ENCODE measurements at places on chromosomes 2 and 18.

DNA sequence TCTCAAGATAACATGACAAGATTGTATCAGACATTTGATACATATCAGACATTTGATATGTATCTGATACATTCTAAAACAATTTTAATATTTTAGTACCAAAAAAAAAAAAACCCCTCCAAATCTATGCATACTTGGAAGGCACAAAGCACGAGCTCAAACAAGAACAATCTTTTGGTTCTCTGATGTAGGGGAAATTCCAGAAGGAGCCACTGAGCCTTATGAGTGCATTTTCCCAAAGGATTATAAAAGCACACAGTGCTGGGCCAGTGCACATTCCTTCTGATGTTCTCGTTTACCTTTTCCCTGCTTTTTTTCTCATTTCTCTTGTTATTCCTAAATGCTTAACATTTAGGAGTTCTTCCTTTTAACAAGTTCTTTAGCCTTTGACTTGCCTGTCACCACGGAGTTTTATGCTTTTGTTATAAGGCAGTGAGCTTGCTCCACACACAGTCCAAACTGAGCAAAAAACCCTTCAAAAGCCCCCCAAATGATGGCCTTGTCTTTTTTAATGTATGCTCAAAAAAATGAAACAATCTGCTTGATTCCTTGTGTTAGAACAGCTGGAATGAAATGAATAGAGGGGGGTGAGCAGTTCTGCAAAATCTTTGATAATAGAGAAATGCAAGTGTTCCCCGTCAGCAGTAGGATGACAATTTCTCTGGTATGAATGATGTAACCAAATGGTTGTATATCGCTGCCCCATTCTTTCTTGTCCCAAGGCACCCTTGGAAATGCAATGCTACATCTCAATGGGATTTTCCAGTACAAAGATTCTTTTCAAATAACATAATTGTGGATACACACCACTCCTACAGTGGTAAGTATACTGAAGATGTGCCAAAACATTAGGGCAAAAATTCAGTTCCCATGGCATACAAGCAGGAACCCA, 597.2 kb upstream of the ZEB2 start:
- no peak for DNase-seq

DNA sequence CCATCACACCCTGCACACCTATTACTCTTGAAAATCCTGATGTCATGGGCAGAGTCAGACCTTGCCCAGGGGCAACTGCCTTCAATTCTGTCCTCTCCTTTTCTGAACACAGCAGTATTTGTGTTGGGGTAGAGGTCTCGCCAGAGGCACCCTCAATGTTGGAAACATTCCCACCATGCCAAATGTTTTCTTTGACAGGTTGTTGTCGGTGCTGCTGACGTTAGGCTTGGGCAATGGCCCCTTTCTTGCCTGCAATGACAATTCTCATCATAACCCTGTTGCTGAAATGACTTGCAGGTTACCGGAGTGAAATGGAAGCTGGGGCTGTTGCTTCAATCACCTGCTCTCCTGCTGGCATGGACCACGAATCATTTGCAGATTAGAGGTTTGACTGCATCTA, 17.9 kb downstream of the GKN1 start:
- DNase-seq = no peak

- DNase-seq = no peak
These were observed 54.4 kb downstream of the MYO7B start for GRCh38 chr2:127589841-127590240.

DNA sequence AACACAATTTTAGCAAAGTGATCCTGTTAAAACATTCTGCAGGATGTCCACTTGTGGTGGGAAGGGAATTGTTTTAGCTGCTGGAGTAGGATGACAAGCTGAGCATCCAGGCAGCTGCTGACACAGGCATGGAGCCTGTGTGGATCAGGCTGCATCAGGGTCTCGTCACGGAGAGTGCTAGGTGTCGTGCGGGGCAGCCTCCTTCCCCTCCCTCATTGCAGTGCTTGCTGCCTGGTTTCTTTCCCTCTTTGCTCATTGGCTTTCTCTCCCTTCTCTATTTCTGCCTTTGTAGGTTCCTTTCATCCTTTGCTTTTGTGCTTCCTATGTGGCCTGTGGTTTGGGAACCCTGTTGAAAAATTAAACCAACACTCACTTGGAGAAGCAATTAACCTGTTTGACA, 172.9 kb downstream of the TPGS2 start:
- no peak for DNase-seq

- DNase-seq = no peak
These were observed 38.5 kb downstream of the ASAP2 start for GRCh38 chr2:9244985-9245544.

- no peak for DNase-seq
These were observed 39.1 kb upstream of the MAP4K4 start for GRCh38 chr2:101658387-101658786.

GRCh38 chr2:45631319-45631718, 20.2 kb upstream of the PRKCE start:
- DNase-seq = no peak

GRCh38 chr2:110732422-110733413, at the start of gene ACOXL:
Gene ACOXL (plus strand): TSS chr2:110732573. CDS start chr2:110768390, 35,817 bp downstream.
- peak; percentile 21 for DNase-seq

DNA sequence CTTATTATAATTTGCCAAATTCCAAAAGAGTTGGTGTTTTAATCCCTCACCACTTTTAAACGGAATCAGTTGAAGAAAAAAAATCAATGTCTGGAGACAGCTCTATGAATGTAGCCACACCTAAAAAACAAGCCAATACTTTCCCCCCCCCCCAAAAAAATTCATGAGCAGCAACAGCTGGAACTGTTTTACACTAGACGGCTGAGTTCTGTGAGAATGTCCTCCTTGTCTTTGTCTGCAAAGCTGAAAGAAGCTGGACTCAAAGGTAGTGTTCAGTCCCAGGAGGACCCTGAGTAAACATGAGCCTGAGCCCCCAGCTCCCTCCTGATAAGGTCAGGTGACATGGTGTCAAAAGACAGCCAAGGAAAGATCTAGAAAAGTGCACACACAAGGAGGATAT, 68.2 kb downstream of the ZNF521 start:
- DNase-seq = no peak

GRCh38 chr2:240963868-240964703, 34.3 kb upstream of the SNED1 start:
- no peak for DNase-seq

DNA sequence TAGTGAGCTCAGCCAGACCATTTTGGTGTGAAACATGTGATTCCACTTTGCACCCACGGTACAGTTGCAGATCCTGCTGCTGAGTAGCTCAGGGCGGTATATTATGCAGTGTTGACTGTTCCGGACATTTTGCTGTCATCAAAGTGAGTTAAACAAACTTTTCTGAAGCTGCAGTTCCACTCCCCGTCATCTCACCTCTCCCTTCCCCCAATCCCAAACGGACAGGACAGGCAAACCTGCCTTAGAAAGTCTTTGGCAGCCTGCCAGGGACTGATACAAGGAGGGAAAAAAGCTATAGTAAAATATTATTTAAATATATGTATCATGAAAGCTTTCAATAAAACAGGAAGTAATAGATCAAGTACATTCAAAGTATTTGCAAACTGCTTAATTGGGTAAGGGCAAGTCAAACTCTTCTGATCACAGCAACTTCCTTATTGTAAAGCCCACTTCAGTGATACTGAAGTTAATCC, 35.5 kb upstream of the SP5 start:
- no peak for DNase-seq

DNA sequence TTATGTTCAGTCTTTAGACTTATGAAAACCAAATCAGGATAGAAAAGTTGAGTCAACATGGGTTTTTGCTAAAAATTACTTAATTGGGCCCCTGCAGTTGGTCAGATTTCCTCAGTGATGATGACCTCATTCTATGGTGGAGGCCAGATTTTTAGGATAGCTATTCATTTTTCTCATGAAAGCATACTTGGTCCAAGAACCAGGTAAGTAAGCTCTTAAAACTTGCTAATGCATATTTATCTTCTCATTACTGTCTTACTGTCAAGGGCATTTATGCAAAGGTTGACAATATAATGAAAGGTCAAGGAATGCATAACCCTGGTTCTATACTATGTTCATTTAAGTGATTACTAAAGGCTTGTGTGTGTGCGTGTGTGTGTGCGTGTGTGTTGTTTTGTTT, 650.6 kb downstream of the SATB2 start:
- DNase-seq = no peak

GRCh38 chr2:172281648-172282570, 145.5 kb upstream of the ITGA6 start:
- no peak for DNase-seq

GRCh38 chr2:86038291-86039081, 67.2 kb downstream of the POLR1A start:
- DNase-seq = peak; percentile 68

DNA sequence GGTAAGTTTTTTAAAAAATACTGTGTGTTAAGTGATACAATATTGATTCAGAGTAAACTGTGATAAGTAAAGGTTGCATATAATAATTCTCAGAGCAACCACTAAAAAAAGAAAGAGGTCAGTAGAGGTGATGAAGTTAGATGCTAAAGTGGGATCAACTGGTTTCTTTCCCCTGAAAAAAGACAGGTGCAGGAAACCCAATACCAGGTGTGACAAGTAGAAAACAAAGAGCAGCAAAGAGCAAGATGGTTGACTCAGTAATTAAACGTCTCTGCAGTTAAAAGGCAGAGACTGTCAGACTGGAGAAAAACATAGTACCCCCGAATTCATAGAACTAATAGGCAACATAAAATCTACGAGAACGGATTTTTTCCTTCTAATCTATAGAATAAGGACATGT, 128.3 kb downstream of the ATP9B start:
- no peak for DNase-seq

GRCh38 chr2:174340400-174341292, 5.9 kb downstream of the SP9 start:
- no peak for DNase-seq

DNA sequence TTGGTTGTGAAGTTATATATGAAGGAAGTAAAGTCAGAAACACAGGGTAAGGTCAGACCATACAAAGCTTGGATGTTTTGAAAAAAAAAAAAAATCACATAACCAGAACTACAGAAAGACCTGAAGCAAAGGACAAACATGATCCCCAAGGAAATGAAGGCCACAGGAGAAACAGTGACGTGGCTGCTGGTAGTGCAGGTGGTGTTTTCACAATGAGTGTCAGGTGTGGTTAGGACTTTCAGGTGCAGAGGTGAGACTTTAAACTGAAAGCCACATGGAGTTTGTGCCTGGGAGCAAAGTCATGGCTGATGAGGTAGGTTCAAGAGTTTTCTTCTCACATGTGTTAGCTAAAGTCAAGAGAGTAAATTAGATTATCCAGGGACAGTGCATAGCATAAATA, 270.7 kb downstream of the PIEZO2 start:
- DNase-seq = no peak

GRCh38 chr2:66555091-66555490, 120.2 kb downstream of the MEIS1 start:
- no peak for DNase-seq

GRCh38 chr18:35264409-35264808, 23.6 kb downstream of the ZNF397 start:
- no peak for DNase-seq

GRCh38 chr2:207951734-207952470, 73.4 kb downstream of the PLEKHM3 start:
- no peak for DNase-seq

DNA sequence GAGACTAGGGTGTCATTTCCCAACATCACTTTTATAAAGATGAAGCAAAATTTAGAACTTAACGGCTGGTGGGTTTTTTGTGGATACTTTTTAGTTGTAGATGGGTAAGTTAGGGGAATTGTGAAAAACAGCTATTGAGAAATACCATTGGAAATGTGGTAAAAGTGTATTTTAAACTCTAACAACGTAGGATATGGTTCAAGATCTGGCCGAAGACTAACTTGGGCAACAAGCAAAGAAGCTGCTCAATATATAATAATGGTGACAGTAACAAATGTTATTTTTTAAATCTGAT, 1.6 kb downstream of the DNAH7 start:
- DNase-seq = no peak

- no peak for DNase-seq
These were observed 2.7 kb downstream of the SKOR2 start for GRCh38 chr18:47248604-47249313.

DNA sequence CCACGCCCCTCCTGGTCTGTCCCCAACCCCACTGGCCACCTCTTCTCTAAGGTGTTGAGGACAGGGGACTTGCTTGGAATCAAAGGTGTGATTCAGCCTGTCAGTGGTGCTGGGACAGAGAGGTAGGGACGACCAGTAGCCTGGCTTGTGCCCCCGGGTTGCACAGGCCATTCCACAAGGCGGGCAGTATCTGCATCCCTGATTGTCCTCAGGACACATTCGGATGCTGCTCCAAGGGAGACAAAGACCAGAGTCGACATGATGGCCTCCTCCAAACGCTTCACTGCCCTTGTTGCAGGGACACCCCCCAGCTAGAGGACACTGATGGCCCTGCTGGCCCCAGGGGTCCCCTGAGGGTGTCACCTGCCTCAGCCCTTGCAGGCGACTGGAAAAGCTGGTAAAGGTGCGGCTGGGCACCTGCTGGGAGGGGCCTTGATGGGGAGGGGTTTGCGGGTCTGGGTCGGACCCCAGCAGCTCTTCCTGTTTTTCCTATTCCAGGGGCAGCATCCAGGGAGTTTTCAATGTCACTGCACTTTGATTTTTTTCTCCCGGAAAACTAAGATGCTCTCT, 98.0 kb downstream of the PTGR3 start:
- no peak for DNase-seq

DNA sequence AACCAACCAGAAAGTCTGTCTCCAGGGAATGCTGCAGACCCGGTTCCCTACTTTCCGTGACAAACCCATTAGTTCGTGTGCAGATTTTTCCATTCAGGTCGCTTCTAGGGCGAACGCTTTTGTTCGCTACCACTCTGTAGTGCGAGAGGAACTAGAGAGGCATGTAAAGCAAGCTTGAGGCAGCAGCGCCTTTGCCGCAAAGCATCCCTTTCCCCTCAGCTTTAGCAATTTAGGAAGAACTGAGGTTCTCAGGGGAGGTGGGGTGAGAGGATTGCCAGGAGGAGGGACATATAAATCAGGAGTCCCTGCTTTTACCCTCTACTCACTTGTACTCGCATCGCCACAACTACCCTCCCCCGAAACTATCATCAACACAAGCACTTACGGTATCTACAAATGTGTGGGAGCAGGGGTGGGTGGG, 748 bp upstream of the ZNF804A start:
- DNase-seq = peak; percentile 4

- DNase-seq = no peak
These were observed 34.8 kb upstream of the KLHL29 start for GRCh38 chr2:23350041-23350791.

- DNase-seq = no peak
These were observed 2.5 kb upstream of the SH3RF3 start for GRCh38 chr2:109126501-109126860.

DNA sequence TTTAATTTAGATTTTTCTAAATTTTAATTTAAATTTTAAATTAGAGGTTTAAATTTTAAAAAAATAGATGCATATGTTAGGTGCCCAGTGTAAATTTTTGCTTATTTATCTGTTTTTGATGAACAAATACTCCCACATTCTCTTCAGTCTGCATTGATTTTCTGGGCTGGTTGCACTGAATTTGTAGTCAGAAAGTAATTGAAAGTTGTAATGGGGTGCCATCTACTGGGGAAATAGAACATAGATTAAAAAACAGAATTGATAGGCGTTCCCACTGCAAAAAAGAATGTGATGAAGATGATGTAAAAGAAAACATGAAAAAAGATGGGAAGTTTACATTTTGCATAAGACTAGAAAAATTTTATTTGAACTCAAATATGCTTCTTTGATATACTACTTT, 51.7 kb upstream of the CCDC85A start:
- no peak for DNase-seq

Data from activated CD4-positive, alpha-beta T cell treated with anti-CD3 and anti-CD28 coated beads for 48 hours (primary cell).